MG63 (cell line): ENCODE measurements at places on chromosomes 5 and 9. TPM values are rescaled to one million over a fixed set of nuclear protein-coding genes. Genes with fewer than 3 reads are reported as not detected.

GRCh38 chr5:52388349-52388748, 399.4 kb upstream of the ITGA1 start:
- DNase-seq: no peak

GRCh38 chr5:96856371-96856770, 19.9 kb upstream of the ERAP2 start:
- DNase-seq: peak; percentile 26

DNA sequence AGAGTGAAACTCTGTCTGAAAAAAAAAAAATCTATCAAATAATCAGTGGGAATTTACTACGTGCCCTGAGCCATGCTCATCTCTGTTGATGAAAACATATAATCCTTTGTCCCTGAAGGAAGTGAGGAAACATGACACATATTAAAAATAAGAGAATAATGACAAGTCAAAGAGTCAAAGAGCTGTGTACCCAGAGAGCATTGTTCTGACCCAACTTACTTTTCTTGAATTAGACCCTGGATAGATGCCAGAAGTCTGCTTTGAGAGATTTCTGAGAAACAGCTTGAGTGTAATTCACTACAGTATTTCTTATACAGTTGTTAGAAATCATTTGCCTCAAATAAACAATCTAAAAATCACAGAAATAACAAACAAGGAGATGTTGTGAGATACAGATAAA, 490.0 kb upstream of the PIK3R1 start:
- DNase-seq: no peak

GRCh38 chr9:4030751-4031150, 269.1 kb downstream of the GLIS3 start:
- no peak for DNase-seq

GRCh38 chr5:146762830-146763229, 115.7 kb downstream of the PPP2R2B start:
- DNase-seq: no peak

DNA sequence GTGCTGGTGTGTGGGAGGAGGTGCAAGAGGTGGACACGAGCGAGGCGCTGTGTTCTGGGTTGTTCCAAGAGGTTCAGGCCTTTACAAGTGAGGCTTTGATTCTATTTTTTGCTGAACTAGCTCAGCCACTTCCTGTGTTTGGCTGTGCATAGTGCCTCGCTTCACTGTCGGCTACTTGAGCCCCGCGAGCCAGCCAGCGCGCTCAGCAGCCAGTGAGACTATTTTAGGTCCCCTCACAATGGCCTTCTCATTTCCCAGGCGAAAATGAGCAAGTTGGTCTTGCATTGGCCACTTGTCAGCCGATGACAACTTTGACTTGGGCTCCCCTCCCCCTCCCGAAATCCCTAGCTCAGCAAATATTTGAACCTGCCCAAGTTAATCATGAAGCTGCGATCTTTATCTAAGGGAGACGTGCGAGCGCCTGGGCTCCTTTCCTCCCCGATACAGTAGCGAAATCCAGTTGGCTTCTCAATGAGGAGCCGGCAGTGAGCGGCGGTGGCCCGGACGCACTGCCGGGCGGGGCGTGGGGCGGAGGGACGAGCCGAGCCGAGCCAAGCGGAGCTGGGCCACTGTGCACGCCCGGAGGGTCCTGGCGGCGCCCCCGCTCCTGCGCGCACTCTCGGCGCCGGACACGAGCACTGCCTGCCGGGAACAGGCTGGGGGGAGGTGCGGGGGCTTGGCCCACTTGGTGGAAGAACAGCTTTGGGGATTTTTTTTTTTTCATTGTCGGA, 72.6 kb downstream of the PIK3R1 start:
- DNase-seq: peak; percentile 60

- DNase-seq: no peak
Observed at GRCh38 chr5:174796711-174797192, 72.4 kb downstream of the MSX2 start.

DNA sequence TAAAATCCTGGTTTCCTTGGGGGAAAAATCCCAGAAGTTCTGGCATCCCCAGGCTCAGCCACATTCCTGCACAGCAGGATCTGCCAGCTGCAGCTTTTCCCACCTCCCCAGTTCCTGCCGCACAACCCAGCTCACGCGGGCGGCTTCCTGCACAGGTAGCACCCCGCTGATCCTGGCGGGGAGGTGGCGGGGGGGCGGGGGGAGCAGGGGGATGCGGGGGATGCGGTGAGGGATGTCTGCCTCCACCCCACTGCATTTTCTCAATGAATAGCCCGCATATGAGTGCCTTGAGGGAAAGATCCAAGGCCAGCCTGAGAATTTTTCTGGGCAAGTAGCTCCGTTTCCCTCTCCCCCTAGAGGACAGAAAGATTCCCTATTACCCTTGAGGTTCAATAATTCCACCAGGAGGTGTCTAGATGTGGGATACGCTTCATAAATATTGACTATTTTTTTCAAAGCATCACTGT, 21.1 kb downstream of the GFPT2 start:
- peak; percentile 57 for DNase-seq

DNA sequence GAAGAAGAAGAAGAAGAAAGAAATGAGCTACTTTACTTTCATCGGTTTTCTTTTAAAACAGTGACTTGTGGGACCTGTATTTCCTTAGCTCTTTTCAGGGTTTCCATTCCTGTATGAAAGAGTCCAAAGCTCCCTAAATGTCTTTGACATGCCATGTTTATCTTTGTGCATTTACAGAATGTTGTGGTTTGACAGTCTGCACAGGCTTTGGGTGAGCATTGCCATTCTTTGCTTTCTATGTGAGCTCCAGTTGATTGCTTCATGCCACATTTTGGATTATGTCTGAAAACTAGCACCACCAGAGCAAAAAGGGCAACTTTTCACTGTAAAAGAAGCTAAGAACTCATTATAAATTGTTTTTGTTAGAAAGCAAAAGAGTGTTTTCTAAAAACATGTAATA, 733.4 kb downstream of the TLE4 start:
- no peak for DNase-seq

- no peak for DNase-seq
Observed at GRCh38 chr5:178201927-178202235, 2.5 kb upstream of the HNRNPAB start.

- DNase-seq: no peak
Observed at GRCh38 chr9:105320568-105320967, 76.1 kb downstream of the SLC44A1 start.

The IL3 gene
- not detected in 2 replicates for total RNA-seq

The AIF1L gene
- total RNA-seq: 24.1 and 25.7 TPM in 2 replicates

The SMIM33 gene
- not detected in 2 replicates for total RNA-seq

The IFNB1 gene
- total RNA-seq: 0.81 and 4.1 TPM in 2 replicates

The TOMM5 gene
- 101 and 179 TPM in 2 replicates for total RNA-seq

The PCDHB10 gene
- 0.10 TPM in 1 of 2 replicates, not detected in the other for total RNA-seq
